ENCODE measurements at places on chromosomes 12 and 14.

- DNase-seq, result no peak
These were observed 13.1 kb downstream of the ATXN3 start for GRCh38 chr14:92093320-92093719.

GRCh38 chr14:104504172-104504735 is 75.3 kb upstream of the C14orf180 start:
- no peak for DNase-seq

DNA sequence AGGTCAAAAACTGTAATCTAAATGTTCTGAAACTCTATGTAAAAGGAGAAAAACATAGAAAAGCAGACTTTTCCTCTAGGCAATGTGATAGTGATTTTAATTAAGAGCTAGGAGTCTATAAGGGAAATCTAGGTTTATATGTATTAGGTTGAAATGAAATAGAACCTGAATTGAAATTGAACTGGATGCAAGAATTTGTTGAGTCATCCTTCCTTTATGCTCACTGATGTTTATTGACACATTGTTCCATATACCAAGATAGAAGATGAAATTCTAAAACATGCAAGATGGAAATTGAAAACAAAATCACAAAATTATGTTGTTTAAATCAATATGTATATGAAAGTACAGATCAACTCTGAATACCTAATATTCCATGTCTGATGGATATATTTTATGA is 170.4 kb upstream of the FLRT2 start:
- no peak for DNase-seq

GRCh38 chr14:95125221-95125620 is 32.1 kb downstream of the DICER1 start:
- no peak for DNase-seq

GRCh38 chr12:76270657-76271358 is 77.4 kb downstream of the BBS10 start:
- no peak for DNase-seq

DNA sequence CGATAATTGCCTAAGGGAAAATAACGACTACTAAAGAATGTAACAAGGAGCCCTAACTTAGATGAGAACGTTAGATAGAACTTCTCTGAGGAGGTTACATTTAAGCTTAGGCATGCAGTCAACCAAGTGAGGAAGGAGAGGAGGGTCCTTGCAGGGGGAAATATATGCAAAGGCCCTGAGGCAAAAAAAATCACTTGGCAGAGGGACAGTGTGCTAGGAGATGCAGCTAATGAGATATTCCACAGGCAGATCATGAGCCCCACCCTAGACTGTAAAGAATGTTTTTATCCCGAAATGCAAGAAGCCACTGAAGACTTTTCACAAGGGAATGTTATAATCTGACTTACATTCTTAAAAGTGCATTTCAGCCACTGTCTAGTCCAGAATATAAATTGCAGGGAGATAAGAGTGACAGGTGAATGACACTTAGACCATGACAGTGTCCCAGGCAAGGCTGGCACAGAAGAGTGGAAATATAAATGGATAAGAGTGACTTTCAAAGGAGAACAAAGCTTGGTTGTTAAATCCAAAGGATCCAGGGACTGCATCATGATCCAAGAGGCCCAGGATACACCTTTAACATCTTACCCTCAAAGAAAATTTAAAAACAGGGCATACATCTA is 61.0 kb downstream of the PPM1H start:
- DNase-seq, result no peak

Measured in GM19239 (cell line).